Stimulated activated CD8-positive, alpha-beta memory T cell treated with anti-CD3 and anti-CD28 coated beads, Interleukin-15, amount 100 ng/mL, for 24 hours (primary cell): ENCODE measurements at places on chromosomes 13 and 19.
A peak's percentile ranks its signal among the peaks of the same experiment; 100 is the strongest.

- DNase-seq: no peak
Measured at GRCh38 chr19:5693195-5694166, 3.4 kb downstream of the RPL36 start.

DNA sequence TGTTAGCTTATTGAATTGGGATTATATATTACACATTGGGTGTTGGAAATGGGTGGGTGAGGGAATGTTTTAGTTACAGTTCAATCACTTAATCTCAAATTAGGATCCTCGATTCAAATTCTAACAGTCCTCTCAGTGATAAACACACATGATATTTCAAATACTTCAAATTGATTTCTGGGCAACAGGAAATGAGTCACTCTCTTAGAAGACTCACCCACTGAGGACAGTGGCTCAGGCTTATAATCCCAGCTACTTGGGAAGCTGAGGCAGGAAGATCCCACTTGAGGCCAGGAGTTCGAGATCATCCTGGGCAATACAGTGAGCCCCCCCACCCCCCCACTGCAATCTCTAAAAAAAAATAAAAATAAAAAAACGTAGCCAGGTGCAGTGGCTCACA lies 435.3 kb downstream of the KLF12 start:
- no peak for DNase-seq

- no peak for DNase-seq
Measured at GRCh38 chr19:1874554-1875185, 10.6 kb downstream of the ABHD17A start.

DNA sequence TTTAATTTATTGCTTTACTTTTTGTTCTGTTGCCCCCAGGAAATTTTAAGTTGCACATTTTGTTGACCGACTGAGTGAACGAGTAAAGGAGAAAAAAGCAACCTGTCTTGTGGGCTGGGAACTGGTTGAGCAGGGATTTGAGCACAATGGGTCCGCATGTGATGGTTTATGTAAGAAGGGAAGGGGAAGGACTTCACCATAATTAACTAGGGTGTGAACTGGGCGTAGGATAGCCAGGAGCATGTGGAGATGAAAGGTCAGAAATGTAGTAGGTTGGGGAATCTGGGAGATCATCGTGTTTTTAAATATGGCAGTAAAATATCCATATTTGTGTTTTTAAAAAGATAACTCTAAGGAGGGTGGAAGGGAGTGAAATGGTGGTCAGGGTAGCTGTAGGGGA lies 99.9 kb downstream of the GPC5 start:
- no peak for DNase-seq

DNA sequence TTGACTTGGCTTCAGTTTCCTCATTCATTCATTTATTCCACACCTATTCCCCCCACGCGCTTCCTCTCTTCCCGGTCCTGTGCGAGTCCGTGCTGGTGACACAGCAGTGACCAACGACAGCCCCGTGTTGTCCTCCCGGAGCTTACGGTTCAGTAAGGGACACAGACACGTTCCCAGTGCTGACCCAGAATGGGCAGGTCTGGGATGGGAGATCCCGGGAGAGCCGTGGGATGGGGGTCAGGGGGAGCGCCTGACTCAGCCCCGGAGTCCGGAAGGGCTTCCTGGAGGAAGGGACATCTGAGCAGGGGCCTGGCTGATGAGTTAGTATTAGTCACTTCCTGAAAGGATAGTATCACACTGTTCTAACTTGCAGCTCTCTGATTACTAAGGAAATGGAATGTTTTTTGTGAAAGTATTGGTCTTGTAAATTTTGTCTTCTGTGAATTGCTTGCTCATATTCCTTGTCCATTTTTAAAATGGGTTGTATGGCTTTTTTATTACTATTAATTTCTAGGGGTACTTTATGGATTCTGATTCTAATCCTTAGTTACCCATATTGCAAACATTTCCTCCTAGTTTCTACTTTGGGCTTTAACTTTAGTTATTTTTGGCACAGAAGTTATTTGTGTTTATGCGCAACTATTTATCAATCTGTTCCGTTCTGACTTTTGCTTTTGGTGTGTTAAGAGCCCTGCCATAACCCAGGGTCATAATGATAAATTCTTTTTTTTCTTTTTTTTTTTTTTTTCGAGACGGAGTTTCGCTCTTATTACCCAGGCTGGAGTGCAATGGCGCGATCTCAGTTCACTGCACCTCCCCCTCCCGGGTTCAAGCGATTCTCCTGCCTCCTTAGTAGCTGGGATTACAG lies 708 bp upstream of the ERCC1 start:
- DNase-seq: no peak

DNA sequence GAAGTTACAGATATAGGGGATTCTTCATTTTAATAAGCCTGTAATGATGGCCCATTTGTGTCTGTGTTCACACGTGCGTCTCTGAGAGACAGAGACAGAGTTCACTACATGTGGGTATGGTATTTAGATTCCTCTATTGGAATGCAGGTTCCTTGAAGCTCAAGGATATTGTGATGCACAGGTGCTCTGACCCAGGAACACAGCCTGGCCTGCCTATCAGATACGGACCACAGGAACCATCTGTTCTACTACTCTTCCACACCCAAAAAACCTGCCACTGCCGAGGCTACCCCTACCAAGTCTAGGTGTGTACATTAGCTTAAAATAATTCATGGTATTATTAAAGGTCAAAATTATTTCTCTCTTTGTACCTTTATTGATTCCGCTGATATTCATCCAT lies 289.2 kb downstream of the ATP8A2 start:
- DNase-seq: no peak

- DNase-seq: no peak
Measured at GRCh38 chr13:39804332-39805210, 149.1 kb downstream of the COG6 start.

DNA sequence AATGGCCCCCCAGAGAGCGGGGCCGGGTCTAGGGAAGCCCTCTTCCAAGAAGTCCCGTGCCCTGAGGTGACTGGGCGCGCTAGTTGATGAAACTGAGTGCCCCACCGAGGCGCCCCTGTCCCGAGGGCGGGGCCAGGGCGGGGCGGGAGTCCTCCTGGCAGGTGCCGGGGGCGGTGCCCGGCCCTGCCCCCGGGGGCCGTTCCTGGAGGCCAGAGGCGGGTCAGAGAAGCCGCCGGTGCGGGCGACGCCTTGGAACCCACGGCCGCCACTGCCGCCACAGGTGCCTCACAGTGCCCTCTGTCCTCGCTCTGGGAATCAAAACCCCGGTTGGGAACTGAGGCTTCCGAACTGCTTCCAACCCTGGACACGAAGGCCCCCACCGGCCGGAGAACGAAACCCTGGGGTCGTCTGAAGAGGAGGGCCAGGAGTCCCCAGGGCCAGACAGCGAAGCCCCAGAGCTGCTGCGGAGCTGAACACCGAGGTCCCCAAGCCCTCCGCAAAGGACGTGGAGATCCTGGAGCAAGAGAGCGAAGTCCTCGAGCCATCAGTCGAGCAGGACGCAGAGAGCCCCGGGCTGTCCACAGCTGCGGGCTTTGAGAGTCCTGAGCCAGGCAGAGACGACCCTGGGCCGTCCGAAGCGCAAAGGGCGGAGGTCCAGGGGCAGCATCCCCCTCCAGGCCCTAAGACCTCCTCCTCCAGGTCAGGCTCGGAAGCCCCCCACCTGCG lies at the start of gene MISP3:
Gene MISP3, plus strand, starts transcription at position 252 of the 726 bp plus-strand sequence. CDS start 524 bp downstream, outside the sequence.
- no peak for DNase-seq

GRCh38 chr19:2049741-2050348 lies 1.2 kb downstream of the MKNK2 start:
- DNase-seq: no peak

- no peak for DNase-seq
Measured at GRCh38 chr13:65943024-65943423, 1287.1 kb downstream of the PCDH9 start.

GRCh38 chr13:76993021-76993420 lies 1.1 kb downstream of the CLN5 start:
- no peak for DNase-seq

DNA sequence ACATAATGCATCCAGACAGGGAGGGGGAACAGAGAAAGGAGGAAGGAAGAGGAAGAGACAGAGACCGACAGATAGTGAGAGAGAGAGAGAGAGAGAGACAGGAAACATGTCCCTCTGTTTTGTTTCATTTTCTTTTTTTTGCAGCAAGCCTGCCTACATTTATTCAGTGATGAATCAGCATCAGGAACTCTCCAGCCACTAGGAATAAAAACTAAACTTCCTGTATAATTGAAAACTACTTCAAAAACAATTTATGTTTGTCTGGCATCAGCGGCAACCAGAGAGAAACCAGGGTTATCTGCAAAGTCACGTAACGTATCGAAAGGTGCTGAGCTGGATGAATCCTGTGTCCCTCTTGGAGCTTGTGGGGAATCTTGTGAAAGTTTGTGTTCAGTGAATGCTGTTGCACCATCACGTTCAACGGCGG lies 148.6 kb upstream of the SOX21 start:
- DNase-seq: no peak

DNA sequence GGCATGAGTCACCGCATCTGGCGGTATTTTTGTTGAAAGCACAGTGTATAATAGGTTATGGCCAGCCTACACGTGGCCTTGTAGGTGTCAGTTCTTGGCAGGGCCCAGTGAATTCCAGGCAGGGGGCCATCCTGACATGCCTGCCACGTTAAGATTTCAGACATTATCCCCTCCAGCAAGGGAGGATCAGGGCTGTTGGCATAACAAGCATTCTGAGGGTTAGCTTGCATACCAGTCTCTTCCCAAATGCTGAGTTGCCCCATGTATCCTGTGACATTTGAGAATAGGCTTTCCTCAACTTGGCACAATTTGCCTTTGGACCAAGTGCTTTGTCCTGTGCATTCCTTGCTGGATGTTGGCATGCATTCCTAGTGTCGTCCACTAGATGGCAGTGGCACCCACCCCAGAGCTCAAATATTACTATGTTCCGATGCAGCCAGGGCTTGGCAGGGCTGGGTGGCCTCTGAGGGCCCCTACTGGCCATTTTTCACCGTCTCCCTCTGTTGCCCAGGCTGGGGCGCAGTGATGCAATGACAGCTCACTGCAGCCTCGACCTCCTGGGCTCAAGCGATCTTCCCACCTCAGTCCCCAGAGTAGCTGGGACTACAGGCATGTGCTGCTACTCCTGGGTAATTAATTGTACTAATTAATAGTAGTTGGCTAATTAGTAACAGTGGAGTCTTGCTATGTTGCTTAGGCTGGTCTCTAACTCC lies 31.2 kb downstream of the NLRP12 start:
- peak; percentile 26 for DNase-seq

- no peak for DNase-seq
Measured at GRCh38 chr13:95457294-95457693, 95.2 kb upstream of the CLDN10 start.

DNA sequence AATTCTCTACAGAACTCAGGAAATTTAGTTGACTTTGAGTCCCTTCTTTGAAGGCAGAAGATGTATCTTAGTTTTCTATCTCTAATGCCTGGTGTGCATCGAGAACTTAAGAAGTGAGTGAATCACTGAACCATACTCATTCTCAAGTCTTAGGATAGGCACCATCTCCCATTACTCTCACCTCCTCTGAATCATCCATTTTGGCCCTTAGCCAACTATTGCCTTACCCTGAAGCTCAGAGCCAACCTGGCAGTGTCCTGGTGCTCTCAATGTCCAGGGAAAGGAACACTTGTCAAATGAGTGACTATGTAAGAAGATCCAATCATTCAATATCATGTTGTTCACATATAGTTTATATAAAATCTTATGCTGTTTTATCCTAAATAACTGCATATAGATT lies 146.6 kb downstream of the RGCC start:
- DNase-seq: no peak

DNA sequence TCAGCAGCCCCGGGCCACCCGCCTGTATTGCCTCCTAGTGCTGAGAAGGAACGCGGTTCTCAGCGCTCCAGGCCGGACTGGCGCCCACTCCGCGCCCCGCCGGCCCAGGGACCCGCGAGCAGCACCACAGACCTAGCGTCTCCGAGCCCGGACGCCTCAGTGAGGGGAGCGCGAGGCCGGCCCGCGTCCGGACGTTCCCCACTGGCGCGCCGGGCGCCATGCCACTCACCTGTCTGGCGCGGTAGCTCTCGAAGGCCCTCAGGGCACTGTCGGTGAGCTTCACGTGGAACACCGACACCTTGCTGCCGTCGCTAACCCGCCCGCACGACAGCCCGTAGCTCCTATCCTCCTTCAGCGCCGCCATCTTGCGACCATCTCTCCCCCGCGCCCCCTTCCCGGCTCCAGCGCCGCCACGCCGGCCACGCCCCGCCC lies at the start of gene ELL:
Gene ELL, minus strand, starts transcription at position 379 of the 432 bp plus-strand sequence. Its CDS starts 15 bp downstream, at position 364.
- DNase-seq: no peak

- DNase-seq: no peak
Measured at GRCh38 chr19:46043519-46043918, 2.7 kb upstream of the IGFL4 start.

DNA sequence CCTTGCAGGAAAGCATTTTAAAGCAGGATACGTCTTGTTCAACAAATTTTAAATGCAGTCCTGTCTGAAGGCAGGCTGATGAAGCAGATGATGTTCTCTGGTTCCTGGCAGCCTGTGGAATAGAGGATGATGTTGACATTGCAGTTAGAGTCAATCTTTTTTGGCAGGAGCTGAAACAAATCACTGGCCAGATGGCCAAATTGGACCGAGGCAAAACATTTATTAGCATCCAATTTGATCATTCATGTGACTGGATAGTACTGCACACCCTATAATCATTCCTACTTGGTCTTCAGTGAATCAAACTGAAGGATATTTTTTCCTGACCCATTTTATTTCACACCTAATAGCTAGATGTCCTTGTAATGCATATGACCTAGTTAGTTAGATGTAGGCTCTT lies 172.2 kb upstream of the SLC10A2 start:
- DNase-seq: no peak

DNA sequence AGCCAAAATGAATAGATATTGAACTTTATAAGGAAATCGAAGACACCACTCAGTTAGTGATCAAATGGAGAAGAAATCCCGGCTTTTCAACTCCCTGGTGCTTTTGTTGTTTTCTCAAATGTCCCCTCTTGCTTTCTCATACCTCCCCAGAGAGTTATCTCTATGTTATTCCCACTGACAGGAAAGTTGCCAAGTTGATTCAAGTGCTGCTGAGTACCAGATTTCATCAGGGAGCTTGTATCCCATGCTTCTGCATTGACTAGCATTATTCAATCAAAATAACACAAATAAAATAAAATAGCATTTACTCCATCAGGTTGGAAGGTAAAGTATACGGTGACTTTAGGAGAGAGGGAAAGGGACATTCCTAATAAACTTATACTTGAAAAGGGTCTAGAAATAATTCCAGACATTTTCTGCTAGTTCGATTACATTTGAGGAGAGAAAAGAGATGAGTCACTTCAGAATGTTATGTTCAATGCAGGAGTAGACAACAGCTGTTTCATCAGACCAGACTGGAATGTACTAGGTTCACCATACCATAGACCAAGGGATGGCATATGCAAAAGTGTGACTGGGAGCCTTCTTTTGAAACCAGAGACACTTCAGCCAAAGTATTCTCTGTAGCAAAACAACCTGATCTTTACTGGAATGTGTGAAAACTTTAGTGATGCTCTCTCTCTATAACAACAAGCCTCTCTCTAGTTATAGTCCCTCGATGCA lies 397.8 kb downstream of the FGF14 start:
- no peak for DNase-seq

GRCh38 chr13:40194224-40194806 lies 472.1 kb downstream of the FOXO1 start:
- DNase-seq: no peak

GRCh38 chr19:32859591-32859990 lies 10.0 kb downstream of the SLC7A9 start:
- DNase-seq: no peak
